Spleen (tissue), 13 donors: ENCODE measurements at places on chromosomes 11 and 22.

- DNase-seq: no peak
Measured at GRCh38 chr11:102251423-102251822, 65.9 kb upstream of the BIRC3 start.

DNA sequence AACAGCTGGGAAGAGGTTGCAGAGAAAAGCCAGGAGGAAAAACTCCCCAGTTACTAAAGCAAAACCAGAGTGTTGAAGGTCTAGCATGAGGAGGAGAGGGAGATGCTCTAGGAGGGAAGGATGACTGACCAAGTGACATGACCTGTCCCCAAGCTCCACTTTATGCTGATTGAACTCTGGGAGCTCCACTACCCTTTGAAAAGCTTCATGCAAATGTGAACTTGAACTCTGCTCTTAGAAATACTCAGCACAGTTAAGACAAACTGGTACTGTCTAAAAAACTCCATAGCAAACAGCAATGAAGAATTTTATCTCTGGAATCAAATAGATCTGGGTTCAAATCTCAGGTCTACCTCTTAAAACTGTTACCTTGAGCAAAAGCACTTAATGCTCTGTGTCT, 14.5 kb upstream of the POU2AF1 start:
- no peak for DNase-seq

DNA sequence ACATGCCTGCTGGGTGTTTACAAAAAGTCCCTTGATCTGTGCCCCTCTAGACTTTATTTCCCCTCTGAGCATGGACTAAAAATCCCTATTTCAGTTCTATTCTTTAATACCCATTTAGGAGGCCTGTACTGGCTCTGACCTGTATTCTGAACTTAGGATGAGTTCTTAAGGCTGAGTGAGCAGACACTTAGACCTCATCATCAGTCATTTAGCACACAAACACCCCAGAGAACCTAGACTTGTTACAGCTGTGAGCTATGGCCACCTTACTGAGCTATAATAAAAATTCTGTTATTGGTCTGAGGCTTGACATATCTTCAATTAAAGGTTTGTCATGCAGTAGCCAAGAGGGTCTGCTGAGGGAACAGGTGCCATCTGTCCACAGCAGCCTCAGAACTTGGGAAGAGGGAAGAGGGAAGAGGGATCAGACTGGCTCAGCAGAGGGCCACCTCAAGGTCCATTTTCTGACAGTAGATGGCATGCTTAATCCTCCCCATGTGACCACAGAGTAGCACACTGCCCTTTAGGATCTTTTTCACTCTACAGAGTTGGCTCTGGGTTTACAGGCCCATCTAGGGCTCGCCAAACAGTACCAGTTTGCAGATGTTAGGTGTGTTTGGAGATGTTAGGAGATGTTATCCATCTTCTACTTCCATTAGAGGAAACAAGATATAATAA, 30.2 kb upstream of the RRM1 start:
- DNase-seq: no peak

DNA sequence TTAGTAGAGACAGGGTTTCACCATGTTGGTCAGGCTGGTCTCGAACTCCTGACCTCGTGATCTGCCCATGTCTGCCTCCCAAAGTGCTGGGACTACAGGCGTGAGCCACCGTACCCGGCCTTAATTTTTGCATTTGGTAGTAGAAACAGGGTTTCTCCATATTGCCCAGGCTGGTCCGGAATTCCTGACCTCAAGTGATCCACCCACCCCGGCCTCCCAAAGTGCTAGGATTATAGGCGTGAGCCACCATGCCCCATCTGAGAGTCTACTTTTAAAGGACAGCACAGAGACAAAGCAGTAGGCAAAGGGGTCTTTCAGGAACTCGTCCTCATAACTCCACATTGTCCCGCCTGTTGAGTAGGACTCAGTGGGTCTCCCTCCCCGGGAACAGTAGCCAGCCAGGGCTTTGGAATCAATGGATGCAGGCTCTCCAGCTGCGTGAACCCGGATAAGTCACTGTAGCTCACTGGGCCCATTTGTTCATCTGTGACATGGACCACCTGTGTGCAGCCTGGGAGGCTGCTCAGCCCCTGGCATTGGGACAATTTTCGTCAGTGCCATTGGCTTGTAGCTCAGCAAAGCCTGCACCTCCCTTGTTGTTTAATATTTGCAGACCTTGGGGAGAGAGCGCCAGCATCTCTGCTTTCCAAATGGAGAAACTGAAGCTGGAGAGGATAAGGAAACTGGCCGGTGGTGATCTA, 86.1 kb downstream of the ARHGAP8 start:
- no peak for DNase-seq

- no peak for DNase-seq
Measured at GRCh38 chr22:18130018-18130417, 19.4 kb downstream of the TUBA8 start.

DNA sequence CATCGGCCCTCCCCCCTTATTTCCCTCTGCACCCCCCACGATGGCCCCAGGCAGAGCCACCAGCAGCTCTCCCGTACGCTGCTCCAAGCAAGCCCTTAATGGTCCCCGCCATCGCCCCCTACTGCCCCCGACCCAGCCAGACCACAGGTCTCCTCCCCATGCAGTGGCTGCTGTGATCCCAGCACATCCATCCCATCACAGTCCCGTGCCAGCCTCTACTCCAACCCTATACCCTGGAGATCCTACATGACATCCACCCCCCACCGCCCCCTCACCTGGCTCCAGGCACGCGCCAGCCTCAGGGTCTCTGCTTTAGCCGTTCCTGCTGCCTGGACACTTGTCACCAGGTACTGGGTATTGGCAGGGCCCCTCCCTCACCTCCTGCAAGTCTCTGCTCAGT, 85.8 kb upstream of the RTL6 start:
- peak; percentile 52 for DNase-seq

DNA sequence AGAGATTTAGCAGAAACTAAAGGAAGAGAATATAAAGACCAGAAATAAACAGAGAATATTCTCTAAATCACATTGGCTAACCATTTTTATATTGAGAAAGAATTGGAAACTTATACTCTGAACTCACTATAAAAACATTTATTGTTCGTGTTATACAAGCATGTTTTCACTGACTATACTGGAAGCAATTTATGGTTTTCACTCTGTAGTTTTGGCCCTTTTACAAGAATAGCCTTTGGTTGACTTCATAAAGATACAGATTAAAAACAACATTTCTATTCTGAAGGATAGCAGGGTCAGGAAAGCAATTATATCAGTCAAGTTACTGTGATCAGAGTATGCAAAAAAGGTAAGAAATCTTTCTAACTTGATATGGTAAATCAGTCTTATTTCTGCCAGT, 965.7 kb upstream of the FAT3 start:
- no peak for DNase-seq

GRCh38 chr11:114162719-114163123, 103.2 kb downstream of the ZBTB16 start:
- DNase-seq: no peak

- no peak for DNase-seq
Measured at GRCh38 chr11:2835296-2835695, 50.3 kb downstream of the CDKN1C start.

DNA sequence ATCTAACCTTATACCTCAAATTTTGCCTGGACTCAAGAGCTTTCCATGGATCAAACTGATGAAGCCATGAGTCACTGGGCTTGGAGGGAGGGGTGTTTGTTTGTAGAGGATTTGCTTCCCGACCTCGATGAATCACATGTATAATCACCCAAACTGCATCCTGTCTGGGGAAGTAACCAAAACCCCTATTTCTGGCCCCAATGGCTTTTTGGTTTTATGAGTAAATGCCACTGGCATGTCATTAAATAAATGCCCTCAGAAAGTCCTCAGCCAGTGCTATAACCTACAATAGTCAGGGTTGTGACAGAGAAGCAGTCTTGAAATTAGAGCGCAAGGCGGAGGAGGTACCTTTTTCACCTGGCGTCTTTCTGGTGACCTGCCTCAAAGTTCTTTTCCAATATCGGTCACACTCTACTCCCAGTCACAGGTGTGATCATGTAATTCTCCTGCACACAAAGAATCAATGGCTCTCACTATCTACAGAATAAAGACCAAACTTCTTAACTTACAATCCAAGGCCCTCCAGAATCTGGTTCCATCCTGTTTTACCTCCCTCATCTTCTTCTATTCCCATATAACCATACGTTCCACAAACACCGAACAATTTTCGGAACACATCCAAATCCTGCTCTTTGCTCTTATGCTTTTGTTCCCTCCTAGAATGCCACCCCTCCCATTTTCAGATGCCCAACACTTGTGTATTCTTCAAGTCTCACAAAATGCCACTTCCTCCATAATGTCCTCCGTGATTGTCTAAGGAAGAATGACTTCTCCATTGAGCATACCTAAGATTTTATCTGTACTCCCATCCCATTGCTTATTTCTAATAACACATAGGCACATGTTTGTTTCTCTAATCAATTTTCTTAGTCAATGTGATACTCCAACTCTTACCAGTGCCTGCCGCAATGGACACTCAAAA, 81.3 kb upstream of the BLID start:
- no peak for DNase-seq

GRCh38 chr22:23187871-23188700, 7.8 kb downstream of the BCR start:
- DNase-seq: no peak

DNA sequence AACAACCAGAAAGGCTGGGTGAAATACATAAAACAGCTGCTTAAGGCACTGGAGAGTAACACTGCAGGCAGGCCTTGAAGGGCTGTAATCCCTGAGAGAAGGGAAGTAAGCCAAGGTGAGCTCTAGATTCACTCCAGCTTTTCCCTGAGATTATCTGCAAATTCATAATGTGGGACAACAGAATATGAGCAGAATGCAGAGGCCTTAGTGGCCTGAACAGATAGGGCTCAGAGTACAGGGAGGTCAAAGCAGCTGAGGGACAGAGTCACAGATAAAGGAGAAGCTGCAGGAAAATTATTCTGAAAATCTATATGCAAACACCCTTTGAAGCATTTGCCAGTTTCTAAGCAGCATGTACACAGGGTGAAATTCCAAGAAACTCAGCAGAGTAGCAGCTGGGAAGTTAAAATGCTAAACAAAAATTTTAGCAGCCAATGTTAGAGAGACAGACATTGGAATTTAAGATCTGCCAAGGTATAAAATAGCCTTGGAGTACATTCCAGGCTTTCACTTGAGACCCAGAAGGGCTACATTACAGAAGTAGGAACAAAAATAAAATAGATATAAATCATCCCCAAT, 48.1 kb upstream of the CWF19L2 start:
- no peak for DNase-seq

GRCh38 chr11:78562398-78562797, 12.3 kb downstream of the NARS2 start:
- DNase-seq: no peak

DNA sequence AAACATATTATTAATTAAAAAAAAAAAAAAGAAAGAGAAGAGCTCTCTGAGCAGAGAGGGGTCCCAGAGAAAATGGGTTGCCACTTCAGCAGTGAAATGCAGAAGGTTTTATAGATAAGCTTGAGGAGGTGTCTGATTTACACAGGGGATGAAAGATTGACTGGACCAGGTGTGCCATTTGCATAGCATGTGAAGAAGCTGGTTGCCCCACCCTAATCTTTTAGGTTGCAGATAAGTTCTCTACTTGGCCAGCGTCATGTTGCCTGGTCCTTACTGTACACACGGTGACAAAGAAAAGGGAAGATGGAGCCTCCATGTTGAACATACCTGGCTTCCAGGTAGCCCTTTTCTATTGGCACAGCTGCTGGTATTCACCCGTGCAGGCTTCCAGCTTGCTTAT, 41.4 kb downstream of the MS4A2 start:
- DNase-seq: no peak

DNA sequence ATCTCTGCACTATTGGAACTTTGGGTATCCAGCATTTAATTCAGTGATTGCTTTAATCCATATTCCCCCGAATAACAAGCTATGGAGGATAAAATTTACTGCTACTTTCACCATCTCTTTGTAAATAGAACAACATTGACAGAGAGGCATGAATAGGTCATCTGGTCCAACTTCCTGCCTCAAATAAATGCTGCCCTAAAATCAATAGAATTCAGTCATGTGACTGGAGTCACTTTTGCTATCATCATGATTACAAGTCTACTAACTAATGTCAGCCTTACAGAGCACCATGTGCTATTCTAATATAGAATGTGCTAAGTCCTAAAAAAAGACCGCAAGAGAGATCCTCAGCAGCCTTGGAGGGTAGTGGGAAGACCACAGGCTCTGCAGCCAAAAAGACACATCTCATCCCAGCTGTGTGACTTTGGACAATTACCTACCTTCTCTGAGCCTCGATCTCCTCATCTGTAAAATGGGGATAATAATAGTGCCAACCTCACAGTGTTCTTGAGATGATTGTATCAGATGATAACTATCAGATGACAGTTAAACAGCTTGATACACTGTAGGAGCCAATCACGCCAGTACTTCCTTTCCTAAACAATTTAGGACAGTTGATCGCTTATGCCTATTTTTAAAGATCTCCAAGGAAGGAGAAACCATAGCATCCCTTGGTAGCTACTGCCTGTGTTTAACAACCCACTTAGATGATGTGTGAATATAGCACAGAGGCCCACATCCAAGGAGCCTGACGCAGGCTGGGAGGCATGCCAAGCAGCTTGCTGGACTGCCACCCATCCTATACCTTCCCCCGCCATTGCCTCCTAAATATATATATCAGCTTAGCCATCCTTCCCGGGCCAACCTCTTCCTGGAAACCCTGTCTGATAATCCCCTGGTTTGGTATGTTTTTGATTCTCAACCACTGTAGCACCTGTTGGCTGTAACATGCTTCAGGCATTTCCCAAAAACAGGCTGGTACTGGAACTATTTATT, 77.3 kb upstream of the PHF21A start:
- DNase-seq: no peak

DNA sequence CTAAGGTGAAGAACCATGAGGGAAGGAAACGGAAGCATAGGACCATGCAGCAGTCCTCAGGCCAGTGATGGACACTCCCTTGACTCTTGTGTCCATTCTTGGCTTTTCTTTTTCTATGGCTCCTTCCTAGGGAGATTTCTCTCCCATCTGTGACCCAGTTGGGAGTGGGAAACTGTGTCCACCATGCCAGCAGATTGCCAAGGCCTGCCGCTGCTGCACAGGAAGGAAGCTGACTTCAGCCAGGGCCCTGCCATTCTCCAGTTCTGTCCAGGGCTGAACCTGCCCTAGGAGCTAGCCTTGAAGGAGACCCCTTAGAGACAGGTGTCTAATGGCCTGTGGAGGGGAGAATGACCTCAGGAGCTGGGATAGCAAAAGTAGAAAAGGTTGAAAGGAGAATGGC, 17.4 kb downstream of the SSH3 start:
- no peak for DNase-seq

DNA sequence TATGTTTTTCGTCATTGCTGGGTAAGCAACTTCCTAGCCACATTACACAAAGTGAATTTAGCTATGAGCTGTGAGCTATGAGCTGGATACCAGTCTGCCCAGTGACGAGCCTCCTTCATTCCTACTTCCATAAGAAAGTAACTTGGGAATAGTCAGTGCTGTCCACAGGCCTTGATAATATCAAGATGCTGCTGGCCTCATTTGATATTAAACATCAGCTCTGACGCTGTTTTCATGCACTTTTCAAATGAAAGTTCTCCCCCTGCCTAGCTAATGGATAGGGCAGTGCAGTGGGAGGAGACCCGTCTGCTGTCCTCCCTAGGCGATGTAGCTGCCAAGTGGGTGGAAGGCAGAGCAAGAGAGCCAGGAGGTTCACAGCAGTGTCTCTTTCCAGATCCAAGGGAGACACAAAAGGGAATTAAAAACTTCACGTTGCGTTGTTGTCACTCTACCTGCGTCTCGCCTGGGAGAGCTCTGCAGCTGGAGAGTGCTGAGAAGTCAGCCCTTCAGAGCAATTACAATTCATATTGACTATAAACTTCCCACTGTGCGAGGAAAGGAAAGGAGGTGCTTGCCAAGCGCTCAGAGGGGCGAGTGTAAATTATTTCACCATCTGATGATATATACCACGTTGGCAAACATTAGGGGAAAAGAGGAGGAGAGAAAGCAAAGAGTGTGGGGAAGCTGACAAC, 861.4 kb downstream of the NTM start:
- no peak for DNase-seq
